Upper lobe of right lung (tissue), 1 donor: ENCODE measurements at places on chromosomes 2 and 18.

DNA sequence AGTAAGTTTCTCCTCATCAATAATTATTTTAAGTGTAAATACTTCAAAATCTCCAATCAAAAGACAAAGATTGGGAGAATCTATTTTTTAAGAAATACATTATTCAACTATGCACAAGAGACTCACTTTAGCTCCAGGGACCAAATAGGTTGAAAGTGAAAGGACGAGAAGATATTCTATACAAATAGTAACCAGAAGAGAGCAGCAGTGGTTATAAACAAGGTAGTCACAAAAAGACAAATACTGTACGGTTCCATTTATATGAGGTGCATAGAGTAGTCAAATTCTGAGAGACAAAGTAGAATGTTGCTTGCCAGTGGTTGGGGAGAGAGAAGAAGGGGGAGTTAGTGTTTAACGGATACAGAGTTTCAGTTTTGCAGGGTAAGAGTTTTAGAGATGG, 69.8 kb downstream of the POU3F3 start:
- DNase-seq: no peak

DNA sequence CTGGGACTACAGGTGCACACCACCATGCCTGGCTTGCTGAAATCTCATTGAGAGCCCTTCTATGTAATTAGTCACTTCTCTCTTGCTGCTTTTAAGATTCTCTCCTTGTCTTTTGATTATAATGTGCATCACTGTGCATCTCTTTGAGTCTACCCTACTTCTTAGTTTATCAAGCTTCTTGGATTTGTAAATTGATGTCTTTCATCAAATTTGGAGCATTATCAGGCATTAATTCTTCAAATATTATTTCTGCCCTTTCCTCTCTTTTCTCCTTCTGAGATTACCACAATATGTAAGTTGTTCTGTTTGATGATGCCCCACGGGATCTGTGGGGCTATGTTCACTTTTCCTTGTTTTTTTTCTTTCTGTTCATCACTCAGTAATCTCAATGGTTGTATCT, 9.0 kb upstream of the MARCO start:
- no peak for DNase-seq

DNA sequence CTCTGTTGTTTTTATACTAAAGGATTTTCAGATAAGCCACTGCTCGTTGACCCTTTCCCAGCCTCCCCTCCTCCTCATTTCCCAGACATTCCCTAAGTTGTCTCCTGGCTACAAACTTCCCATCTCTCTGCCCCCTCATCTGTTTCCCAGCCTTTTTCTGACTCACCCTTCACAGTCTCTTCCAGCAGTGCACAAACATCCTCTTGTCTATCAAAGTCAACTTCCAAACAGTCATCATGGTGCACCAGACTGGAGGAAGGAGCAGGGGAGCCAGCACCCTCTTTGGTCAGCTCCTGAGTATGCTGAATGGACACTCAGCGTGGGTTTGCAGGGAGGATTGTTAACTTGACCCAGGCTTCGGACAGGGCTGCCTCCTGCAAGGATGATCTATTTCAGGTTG, 26.6 kb upstream of the SPRED2 start:
- no peak for DNase-seq

DNA sequence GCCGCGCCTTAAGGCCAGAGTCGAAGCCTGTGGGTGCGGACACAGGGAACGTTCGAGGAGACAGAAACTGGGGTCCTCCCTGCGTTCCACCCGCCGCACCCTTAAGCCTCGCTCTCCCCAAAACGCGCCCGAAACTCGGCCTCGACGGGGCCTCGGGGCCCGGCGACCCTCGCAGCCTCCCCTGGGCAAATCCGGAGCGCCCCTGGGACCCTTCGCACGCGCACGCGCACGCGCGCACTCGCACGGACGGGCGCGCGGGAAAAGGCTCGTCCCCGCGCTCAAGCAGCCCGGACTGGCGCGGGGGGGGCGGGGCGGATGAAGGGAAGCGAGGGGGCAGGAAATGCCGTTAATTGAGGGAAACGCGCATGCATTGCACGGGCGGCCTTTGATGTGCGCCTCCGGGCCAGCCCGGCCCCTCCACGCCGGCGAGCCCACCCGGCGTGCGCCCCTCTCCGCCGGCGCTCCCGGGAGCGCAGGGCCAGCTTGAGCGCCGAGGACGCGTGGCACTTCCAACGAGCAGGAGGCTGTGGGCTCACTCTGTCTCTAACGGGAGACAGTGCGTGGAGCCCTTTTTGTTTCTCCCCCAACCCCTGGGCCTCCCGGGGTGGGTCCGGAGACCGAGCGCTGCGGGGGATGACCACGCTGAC, 5.4 kb upstream of the SALL3 start:
- DNase-seq: no peak

- no peak for DNase-seq
Observed at GRCh38 chr2:95165030-95165370, 609 bp upstream of the ZNF2 start.

DNA sequence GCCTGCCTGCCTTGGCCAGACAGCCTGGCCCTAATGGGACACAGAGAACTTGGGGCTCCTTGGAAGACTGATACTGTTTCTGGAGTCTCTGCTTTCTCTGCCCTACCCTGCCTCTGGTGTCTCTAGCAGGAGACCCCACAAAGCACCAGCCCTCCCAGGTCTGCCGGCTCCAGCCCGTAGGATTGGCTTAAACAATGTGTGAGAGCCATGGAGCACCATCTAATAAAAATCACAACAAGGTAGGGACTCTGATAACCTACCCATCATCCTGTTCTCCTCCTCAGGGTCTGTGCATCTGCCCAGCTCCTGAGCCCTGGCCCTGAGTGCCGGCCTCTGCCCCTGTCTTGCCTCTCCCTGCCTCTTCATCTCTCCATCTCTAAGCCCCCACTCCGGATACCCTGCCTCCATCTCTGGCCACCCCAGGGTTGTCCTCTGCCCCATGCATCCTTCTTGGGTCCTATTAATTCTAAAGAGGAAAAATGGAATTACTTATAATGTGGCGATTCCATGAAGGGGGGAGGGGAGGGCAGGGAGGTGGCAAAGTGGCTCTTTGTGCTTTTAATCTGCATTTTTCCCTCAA, 1.2 kb upstream of the ECEL1 start:
- peak; percentile 31 for DNase-seq

GRCh38 chr2:238930216-238930615, 82.3 kb downstream of the TWIST2 start:
- peak; percentile 13 for DNase-seq

GRCh38 chr18:23336101-23336500, 117.0 kb upstream of the RIOK3 start:
- DNase-seq: no peak

DNA sequence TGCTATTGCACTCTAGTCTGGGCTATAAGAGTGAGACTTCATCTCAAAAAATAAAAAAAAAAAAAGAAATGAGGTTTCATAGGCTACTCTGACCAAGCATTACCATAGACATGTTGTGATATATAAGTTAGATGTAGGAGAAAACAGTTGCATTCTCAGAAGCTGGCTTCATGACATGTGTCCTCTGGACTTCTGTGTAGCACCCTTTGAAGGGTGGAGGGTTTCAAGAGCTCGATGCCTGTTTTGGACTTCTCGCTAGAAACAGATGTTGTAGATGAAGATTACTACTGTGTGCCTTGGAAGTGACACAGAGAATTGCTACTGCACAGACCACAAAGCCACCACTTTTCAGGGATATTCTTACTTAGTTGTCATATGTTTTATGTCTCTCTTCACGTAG, 91.0 kb downstream of the TMEM247 start:
- no peak for DNase-seq

- no peak for DNase-seq
Observed at GRCh38 chr2:9738535-9739496, 104.5 kb upstream of the TAF1B start.

DNA sequence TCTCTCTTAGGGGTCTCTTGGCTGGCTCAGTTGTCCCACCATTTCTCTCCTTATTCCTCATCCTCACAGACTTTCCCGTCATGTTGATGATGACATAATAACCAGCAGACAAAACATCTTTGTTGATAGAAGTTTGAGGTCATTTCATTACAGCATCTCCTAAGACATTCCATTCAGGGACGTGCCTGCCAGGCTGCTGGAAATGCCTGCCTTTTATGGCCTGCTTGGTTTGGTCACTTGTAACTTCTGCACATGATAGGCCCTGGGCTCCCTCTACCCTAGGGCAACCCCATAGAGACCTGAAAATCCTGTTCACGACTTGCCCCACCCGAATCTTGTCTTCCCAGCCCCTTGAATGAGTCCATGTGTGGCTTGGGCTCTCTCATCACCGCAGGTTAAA, 81.7 kb downstream of the SDC1 start:
- DNase-seq: no peak

DNA sequence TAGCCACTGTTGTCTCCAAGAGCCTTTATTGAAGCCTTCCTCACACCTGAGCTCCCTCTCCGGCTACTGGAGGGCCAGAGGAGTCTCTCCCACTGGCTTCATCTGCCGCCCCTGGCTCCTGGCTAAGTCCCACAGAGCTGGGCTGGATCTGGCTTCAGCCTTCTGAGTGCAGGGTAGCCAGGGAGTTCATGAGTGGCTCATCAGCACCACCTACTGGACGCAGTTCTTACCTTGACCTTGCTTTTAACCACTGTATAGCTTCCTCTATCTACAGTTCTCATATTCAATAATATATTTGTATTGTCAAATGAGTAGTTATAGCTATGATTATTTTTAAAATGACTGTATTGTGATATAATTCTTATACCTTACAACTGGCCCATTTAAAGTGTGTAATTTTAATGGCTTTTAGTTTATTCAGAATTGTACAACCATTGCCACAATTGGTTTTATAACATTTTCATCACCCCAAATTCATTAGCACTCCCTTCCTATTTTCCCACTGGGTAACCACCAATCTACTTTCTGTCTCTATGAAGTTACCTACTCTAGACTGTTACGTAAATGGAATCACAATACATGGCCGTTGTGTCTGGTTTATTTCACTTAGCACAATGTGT, 17.7 kb downstream of the CNDP1 start:
- peak; percentile 80 for DNase-seq

GRCh38 chr2:176096986-176097819, 2.4 kb upstream of the HOXD12 start:
- DNase-seq: peak; percentile 80

- DNase-seq: no peak
Observed at GRCh38 chr2:29202819-29203495, 87.7 kb downstream of the CLIP4 start.

GRCh38 chr2:149703281-149703680, 115.7 kb upstream of the MMADHC start:
- no peak for DNase-seq

DNA sequence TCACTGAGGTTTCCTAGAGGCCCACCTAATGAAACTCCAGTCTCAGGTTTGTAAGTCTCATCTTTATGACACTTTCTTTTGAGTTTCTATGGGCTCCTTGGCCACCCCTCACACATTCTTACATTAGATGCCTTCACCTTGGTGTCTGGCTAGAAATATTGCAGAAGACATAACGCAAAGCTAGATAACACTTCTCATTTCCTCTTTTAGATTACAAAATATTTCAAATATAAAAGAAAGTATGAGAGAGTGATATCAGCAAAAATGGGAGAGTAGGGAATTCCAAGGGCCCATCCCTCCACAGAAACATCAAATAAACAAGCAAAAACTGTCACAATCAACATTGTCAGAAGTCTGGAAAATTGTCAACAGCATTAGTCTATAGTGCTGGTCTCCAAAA, 43.3 kb upstream of the ZCCHC2 start:
- no peak for DNase-seq

DNA sequence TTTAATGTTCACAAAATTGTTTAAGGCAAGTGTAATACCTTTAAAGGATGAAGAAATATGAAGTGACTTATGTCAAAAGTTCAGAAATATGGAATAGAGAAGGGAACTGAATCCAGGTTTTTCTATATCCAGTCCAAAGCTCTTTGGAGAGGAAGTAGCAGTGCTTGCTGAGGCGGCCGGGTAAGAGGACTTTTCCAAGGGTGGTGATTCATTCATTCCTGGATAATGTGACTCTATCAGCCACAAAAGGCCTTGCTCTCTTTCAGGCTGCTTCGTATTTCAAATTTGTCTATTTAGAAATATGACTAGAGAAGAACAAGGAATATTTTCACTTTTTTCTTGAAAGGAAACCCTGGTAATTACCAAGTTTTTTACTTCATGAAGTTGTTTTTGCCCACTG, 830.1 kb upstream of the ZEB2 start:
- DNase-seq: no peak

- DNase-seq: no peak
Observed at GRCh38 chr2:88032070-88032702, 15.8 kb upstream of the RNU2-63P start.

DNA sequence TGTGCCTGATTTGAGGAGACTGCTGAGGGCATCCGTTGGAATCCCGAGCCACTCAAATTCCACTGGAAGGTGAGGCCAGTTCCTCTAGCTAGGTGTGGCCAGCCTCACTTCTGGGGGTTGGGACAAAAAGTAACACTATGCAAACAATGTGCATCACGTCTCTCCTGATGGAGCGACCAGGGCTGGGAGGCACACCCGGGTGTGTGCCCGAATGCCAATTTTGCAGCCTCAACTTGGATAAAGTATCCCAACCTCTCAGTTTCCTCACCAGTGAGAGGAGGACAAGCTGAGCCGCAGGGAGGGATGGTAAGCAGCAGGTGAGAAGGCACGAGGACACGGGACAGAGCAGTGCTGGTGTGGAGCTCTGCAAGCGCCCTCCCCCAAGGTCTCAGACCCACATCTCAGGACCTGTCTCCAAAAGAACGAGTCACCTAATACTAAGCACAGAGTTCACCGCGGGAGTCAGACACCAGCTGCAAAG, 218.3 kb downstream of the HAUS1 start:
- no peak for DNase-seq

- no peak for DNase-seq
Observed at GRCh38 chr2:124884315-124884714, 859.2 kb downstream of the CNTNAP5 start.

- no peak for DNase-seq
Observed at GRCh38 chr18:22300665-22301636, 116.8 kb downstream of the CTAGE1 start.

DNA sequence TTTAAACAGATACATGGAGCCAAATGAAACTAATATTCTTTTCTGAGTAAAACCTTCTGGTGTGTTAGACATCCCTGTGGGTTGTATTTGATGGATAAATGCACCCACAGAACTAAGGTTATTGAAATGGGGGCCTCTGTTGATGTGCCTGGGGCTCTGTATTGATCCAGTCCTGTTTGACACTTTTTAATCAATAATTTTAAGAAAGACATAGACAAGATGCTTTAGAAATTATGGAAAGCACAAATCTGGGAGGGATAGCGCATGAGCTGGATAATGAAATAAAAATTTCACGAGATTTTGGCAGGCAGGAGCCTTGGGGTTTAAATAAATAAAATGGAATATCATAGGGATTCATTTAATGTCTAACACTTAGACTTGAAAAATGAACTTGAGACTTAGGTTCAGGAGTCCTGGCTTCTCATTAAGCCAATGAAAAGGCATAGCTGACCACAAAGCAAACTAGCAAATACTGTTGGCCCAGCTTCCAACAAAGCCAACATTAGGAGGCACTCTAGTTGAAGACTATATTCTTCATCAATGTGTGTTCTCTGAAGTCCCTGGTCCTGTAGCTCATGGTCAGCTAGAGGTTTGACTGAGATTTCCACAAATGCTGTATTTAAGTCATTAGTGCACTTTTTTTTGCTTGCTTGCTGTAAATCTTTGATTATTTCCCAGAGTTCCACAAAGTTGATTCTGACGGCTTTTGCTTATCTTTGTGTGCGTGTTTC, 64.2 kb upstream of the SH3RF3 start:
- DNase-seq: no peak

- no peak for DNase-seq
Observed at GRCh38 chr2:125398738-125399524, 1257.0 kb upstream of the GYPC start.
